Nucleus accumbens (tissue), 56 donors: ENCODE measurements at places on chromosomes 7 and 10.
A peak's percentile ranks its signal among the peaks of the same experiment; 100 is the strongest.

- DNase-seq, result no peak
These were observed 82.3 kb downstream of the LRRC4 start for GRCh38 chr7:127948930-127949329.

DNA sequence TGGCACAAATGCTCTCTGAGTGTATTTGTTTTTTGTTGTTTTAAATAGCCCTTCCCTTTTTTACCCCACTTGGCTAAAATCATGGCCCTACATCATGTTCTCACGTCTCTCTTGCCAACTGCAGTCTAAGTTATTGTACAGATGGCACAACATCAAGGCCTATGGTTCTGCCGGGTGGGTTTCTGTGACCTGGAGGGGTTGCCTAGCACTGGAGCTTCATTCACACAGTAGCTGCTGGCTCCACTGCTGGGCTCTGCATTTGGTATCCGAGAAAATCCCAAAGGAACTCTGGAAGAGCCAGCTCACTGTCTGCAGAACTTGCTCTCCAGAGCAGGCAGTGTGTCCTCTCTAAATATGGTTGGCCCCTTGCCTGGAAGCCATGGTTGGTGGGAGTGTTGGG is 120.6 kb downstream of the LRRC4 start:
- no peak for DNase-seq

DNA sequence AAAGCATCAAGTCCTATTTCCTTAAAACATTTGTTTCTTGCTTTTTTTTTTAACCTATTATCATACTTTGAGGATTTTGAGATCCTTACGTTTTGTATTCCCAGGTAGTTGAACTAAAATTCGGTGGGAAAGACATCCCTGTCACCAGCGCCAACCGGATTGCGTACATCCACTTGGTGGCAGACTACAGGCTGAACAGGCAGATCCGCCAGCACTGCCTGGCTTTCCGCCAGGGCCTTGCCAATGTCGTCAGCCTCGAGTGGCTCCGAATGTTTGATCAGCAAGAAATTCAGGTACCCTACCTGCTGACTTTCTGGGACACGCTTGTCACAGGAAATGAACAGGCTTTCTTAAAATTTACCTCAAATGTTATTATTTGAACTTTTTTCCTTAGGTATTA is 83.0 kb upstream of the DNAJB6 start:
- peak; percentile 14 for DNase-seq

GRCh38 chr7:139876622-139877283 is 47.7 kb downstream of the TBXAS1 start:
- DNase-seq, result no peak

DNA sequence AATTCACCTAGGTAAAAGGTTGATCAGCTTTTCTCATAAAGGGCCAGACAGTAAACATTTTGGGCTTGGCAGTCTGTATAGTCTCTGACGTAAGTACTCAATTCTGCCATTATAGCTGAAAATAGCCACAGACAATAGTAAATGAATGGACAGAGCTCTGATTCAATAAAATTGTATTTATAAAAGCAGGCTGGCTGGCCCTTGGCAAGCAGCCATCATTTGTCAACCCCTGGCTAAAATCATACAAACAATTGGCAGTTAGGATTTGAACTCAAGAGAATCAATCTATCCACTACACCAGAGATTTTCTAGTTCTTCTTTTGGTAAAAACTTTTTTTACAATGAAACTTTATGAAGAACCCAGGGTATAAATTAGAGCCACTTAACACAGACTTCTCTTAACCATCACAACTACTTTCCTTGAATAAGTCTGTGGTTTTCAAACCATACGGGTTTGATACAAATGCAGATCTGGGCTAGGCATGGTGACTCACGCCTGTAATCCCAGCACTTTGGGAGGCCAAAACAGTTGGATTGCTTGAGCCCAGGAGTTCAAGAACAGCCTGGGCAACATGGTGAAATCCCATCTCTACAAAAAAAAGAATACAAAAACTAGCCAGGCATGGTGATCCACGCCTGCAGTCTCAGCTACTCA is 124.5 kb downstream of the SLC16A9 start:
- DNase-seq, result no peak

DNA sequence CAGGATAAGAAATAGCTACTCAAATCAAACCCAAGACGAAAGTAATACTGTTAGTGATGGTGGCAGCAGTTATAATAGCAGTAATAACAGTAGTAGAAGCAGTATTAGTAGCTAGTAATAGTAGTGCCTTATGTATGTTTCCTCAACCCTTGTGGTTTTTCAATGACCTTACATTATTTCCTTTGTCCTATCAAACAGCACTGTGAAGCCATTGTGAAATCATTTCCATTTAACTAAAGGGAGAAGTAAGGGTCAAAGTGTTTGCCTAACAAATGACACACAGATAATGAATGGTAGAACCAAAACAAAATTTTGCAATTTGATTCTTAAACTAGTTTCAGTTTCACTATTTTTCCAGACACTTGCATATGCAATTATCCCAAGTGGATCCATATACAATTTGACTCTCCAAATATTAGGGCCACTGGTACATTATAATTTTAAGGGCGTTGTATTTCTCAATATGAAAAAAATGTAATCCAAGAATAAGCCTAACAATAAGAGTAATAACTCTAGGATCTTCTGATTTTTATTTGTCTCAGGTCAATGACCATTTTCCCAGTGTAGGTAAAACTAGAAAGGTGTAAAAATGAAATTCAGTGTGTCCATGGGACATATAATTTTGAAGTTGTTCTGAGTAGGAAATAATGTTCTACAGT is 33.7 kb upstream of the TMEM26 start:
- DNase-seq, result no peak

- no peak for DNase-seq
These were observed 41.0 kb upstream of the CDK1 start for GRCh38 chr10:60737242-60737641.

- no peak for DNase-seq
These were observed 62.2 kb upstream of the ZNF32 start for GRCh38 chr10:43710772-43711471.

DNA sequence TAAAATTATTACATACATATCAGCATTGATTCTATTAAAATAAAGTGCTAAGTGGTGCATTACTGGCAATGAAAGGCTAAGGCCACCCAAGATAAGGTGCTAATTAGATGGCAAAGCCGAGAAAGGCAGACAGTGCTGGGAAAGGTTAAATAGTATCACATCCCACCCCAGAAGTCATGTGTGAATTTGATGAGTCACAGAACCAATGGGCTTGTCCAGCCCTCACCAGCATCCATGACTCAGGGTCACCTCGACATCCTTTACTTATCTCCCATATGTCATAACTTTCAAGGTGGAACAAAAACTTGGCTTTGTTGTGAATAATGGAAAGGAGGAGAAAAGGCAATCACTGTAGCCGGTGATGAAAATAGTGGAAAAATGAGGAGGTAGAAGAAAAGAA is 459.1 kb downstream of the PLXNA4 start:
- no peak for DNase-seq

- DNase-seq, result no peak
These were observed 41.0 kb upstream of the GSDME start for GRCh38 chr7:24798261-24798660.

DNA sequence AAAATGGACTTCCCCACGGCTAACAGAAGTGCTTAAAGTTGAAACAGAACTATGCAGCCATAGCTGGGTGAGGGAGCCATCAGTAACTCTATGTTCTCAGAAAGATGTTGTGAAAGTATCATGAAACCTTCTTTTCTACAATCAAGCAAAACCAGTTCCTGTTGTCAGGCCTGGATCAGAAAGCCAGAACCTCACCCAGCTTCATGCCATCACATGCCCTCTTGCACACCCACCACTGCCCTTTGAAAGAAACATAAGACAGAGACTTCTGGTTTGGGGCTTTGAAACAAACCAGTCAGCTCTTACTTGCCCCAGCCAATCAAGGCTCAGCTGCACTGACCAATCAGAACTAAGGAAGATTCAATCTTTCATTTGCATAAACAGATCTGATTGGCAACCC is 230.8 kb upstream of the FERD3L start:
- no peak for DNase-seq

DNA sequence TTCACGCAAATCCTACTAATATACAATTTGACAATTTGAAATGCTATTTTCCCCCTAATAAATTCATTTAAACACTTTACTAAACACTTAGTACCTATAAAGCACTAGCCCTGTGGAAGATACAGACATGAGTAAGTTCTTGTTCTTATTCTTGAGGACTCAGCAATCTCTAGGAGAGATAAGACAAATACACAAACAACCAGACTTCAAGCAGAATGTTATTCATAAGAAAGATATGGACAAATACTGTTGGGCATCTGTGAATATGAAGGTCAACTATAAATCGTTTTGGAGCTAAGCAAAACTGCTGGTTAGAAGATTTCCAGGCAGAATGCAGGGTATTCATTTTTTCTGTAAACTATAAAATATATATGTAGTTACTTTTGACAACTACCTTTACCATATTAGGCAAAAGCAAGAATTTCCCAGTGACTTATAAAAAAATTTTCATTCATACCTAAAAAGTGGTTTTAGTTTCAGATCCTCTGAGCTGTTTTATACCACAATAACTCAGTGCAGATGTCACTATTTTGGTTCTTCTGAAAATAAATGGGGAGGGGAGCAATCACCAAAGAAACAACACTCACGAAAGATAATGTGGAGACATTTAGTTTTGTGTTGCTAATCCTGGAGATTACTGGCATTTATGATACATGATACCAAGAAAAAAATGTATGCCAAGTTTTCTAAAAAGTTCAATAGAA is 3.8 kb downstream of the VPS41 start:
- no peak for DNase-seq

GRCh38 chr10:79106256-79107050 is 37.7 kb downstream of the ZMIZ1 start:
- no peak for DNase-seq

DNA sequence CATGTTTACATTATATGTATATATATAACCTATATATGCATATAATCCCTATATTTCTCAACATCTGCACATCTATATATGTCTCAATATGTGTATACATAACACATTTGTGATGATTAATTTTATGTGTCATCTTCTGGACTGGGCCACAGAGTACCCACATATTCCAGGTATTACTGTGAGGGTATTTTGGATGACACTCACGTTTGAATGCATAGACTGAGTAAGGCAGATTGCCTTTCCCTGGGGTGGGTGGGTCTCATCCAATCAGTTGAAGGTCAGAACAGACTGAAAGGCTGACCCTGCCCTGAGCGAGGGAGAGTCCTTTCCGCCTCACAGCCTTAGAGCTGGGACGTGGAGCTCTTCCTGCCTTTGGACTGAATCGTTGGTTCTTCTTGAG is 295.2 kb upstream of the PFKP start:
- DNase-seq, result no peak

GRCh38 chr7:141593134-141593533 is 41.9 kb downstream of the AGK start:
- no peak for DNase-seq

DNA sequence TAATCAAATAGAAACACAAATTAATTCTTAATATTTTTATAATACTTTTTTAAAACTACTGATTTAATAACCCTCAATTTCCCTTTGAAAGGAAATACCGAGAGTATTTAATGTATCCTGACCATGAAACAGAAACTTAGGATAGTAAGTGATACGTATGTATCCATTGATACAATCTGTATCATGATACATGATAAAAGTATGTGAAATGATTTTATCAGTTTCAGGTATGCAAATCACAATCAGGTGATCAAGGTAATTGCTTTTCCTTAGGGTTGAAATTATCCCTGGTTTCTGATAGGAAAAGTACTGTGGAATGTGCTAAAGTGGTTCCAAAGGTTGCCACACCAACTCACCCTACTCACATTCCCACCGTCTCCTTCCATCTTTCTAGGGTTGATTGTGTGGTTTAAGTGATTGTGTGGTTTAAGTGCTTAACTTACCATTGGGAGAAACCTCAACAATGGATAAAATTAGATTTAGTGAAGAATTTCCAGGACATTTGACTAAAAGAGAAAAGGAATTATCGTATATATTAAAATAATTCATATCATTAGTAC is 138.3 kb downstream of the LRRN3 start:
- no peak for DNase-seq

DNA sequence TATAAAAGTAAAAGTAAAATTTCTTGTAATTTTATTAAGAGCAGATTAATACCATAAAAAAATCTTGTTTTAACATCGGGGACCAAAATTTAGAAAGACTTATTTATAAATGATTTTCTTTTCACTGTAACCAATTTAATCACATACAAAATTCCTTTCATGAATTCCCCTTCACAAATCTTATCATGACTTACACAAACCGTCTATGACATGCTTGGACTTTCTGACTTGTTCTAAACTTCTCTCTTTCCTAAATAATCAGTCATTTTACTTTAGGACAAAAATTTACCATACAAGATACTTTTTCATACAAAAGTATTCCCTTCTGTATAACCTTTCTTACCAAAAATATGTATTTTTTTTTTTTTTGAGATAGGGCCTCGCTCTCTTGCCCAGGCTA is 9.3 kb downstream of the CROT start:
- DNase-seq, result no peak

DNA sequence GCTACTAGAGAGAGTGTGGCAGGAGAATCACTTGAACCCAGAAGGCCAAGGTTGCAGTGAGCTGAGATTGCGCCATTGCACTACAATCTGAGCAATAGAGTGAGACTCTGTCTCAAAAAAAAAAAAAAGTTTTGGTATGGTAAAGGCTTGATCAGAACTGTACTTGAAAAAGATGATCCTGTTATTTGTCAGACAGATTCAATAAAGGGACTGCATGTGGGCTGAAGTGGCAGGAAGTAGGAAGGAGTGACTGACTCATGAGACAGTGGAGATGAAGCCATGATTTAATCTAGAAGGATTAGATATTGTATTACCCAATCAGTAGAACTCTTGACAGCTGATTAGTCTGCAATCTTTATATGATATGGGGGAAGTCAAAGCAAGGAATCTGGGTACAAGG is 2.7 kb upstream of the TMEM254 start:
- DNase-seq, result no peak

DNA sequence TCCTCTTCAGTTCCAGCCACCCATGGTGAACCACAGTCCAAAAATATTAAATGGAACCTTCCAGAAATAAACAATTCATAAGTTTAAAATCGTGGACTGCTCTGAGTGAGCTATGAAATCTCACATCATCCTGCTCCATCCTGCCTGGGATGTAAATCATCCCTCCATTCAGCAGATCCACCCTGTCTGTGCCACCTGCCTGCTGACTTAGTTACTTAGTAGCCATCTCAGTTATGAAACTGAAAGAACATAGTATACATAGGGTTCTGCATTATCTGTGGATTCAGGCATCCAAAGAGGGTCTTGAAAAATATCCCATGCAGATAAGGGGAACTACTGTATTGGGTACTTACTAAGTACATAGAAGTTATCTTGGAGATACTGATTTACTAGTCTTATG is 89.0 kb downstream of the ST8SIA6 start:
- no peak for DNase-seq

- no peak for DNase-seq
These were observed 126.4 kb downstream of the RNLS start for GRCh38 chr10:88456730-88457129.

DNA sequence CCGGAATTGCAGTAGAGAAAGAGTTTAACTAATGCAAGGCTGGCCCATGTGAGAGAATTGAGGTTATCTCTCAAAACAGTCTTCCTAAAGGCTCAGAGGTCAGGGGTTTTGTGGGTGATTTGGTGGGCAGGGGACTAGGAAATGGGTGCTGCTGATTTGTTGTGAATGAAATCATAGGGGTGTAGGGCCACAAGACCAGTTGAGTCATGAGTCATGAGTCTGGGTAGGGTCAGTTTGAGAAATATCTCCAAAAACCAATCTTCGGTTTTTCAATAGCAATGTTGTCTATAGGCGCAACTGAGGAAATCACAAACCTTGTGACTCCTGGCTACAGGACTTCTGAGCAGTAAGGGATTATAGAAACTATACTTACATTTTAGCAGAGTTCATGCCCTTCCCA is 460.0 kb upstream of the NRP1 start:
- no peak for DNase-seq

- no peak for DNase-seq
These were observed 12.8 kb downstream of the PRXL2A start for GRCh38 chr10:80421050-80421706.
